ENCODE measurements at places on chromosomes 16 and 17. TPM values are rescaled to one million over a fixed set of nuclear protein-coding genes. Genes with fewer than 3 reads are reported as not detected.

- DNase-seq, result no peak
Observed at GRCh38 chr16:50473356-50473945, 74.7 kb upstream of the NKD1 start.

Gene CLEC18A
- total RNA-seq, result 4.2 TPM

Gene BRICD5
- total RNA-seq, result 29.9 TPM

DNA sequence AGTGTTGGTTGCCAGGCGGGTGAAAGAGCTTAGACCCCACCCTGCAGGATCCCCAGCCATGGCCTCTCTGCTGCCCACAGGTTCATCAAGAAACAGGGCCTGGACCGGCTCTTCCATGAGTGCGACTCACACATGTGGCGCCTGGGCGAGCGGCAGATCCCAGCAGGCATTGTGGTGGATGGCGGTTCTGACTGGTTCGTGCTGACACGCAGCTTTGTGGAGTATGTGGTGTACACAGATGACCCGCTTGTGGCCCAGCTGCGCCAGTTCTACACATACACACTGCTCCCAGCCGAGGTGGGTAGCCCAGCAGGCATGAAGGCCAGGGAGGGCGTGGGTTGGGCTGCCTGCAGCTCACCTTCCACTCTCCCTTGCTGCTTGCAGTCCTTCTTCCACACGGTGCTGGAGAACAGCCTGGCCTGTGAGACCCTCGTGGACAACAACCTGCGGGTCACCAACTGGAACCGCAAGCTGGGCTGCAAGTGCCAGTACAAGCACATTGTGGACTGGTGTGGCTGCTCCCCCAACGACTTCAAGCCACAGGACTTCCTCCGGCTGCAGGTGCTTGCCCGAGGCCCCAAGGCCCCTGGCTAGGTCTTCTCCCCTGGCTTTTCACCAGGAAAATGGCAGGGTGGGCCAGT lies 9.9 kb downstream of the XYLT2 start:
- DNase-seq, result no peak

Gene FBXO39
- not detected for total RNA-seq

- no peak for DNase-seq
Observed at GRCh38 chr16:74296104-74296431, 546 bp upstream of the PSMD7 start.

Measured in transverse colon (tissue), 4 donors.